ENCODE measurements at places on chromosomes 7 and 10.

DNA sequence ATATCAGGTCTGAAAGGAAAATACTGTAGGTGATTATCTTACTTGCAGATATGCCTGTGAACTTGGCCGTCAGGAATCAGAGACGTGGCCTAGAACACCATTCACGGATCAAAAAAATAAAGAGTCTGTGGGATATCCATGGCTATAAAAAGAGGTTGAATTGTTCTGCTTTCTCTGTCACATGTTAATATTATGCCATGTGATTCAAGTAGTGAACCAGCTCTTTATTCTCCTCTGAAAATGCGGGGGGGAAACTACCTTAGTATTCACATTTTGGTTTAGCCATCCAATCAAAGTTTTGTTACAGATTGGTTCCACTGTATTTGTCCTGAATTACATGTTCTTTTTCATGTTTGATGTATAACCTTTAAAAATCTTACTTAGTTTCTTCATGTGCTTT, 120.5 kb downstream of the CCNY start:
- no peak for DNase-seq

DNA sequence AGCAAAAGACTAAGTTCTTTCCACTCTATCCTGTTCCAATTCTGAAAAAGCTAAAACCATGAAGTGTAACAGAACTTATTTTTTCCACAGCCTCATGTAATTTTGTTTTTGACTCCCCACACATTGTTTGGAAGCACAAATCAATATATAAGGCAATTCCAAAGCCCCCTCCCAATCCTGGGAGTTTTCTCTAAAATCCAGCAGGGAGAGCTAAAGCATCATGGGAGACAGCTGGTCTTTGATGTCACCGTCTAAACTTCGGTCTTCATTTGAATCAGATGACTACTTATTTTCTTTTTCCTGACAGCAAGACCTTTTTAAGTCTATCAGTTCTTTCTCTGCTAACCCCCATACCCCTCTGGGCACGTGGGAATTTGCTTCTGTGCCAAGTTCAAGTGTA, 33.3 kb upstream of the PON1 start:
- DNase-seq: no peak

DNA sequence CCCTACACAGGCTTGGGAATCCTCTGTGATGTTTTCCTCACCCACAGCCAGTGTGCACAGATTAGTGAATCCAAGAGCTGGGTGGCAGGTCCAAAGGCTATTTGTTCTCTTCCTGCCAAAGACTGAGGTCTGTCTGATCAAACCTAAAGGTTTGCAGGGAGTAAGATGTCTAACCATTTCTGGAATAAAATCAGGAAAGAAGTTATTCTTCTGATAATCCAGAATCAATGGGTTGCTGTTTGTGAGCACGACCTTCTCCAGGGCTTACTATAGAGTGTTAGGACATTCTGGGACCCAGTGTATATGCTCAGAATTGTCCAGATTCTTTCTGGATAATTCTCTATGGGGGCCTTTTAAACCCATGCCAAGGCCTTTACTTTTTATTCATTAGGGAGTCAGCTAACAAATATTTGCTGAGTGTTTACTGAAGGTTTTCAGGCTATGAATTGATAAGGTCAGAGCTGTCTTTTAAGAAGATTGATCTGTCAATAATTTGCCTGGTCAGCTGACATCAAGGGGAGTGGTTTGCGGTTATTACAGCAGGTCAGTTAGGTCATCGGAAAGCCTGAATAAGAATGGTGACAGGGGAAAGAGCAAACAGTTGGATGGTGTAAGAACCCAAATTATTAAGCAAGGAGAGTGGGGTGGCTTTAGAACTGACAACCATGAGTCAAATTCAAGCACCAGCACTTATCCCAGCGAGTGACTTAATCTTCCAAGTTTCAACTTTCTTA, 7.5 kb upstream of the TECTB start:
- DNase-seq: no peak

GRCh38 chr10:28295336-28295735, 7.5 kb downstream of the MPP7 start:
- no peak for DNase-seq

DNA sequence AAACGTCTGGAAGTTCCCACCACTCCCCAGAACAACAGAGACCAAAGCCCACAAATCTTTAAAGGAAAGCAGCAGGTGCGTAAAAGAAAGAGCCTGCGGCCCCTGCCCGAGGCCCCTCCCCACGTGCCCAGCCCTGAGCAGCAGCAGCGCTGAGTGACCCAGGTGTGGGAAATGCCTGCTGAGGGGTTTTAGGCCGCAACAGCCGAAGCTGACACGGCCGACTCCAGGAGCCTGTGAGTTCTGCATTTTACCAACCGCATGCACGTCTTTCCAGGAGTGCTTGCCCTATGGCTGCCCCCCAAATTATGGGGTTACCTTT, 1.6 kb upstream of the KNDC1 start:
- DNase-seq: no peak

- no peak for DNase-seq
Measured at GRCh38 chr10:69142983-69143382, 19.0 kb downstream of the VPS26A start.

DNA sequence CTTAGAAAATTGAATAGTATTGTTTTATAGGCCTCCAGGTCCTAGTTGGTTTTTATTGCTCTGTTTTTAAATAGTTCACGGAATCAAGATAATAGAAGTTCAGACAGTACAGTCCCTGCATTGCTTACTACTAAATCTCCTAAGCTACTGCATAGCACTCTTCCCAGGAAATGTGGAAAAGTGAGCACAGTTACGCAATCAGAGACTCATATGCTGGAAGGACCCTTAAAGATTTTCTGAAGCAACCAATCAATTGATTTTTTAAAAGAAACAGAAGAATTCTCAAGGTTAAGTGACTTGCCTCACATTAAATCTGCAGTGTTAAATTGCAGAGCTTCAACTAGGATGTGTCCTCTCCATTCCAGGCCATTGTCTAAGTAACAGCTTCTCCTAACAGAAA, 23.1 kb upstream of the DIP2C start:
- no peak for DNase-seq

GRCh38 chr10:44780426-44780825, 130.7 kb upstream of the TMEM72 start:
- DNase-seq: no peak

- DNase-seq: no peak
Measured at GRCh38 chr7:139629392-139630082, 106.1 kb downstream of the CLEC2L start.

GRCh38 chr10:10513067-10513466, 504.6 kb upstream of the CELF2 start:
- DNase-seq: no peak

DNA sequence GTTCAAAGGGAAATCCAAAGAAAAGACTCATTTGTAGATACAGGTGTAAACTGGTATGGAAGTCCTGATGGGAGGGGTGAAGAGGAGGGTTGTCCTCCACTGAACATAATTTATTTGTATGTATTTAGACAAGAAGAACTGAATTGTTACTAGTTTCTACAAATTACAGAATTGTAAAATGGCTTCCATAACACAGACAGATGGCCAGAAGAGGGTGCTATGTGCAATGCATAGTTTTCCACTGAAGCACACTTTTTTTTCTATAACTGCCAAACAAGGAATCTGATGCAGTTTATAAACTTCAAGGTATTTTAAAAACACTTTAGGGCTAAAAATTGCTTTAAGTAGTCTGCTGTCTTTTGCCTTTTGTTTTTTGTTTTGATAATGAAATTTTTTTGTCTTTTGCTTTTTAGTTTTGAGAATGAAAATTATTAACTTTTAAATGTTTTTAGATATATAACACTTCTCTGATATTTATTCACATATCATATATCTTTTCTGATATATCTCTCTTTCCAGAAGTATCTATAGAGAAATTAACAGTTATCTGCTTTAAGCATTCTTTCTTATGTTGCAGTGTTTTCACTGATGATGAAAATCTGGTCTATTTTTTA, 58.5 kb downstream of the PHYHIPL start:
- peak; percentile 24 for DNase-seq

DNA sequence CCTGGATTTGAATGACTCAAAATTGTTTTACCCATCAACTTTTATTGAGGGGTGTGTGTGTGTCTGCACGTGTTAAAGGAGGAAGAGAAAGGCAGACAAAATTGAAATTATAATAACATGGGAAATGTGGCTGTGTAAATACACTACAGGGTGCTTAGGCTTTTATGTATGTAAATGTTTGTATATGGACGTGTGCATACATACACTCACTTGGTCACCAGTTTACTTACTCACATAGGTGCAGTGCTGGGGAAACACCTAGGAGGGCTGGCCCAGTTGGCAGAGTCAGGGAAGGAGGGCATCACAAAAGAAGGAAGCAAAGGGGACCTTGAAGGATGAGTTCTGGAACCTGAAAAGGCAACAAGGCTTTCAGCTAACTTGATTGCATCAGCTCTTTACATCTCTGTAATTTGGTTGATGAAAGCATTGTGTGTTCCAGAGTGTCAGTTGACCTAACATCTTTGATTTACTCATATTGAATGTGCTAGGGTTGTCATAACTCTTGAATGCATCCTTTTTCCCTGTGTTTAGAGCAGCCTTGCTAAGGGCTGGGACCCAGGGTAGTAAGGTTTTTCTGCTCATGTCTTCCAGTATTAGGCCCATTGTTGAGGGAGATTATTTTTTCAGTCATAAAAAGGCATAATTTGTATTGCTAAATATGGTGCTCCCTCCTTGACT, 10.2 kb downstream of the WDR11 start:
- DNase-seq: no peak

DNA sequence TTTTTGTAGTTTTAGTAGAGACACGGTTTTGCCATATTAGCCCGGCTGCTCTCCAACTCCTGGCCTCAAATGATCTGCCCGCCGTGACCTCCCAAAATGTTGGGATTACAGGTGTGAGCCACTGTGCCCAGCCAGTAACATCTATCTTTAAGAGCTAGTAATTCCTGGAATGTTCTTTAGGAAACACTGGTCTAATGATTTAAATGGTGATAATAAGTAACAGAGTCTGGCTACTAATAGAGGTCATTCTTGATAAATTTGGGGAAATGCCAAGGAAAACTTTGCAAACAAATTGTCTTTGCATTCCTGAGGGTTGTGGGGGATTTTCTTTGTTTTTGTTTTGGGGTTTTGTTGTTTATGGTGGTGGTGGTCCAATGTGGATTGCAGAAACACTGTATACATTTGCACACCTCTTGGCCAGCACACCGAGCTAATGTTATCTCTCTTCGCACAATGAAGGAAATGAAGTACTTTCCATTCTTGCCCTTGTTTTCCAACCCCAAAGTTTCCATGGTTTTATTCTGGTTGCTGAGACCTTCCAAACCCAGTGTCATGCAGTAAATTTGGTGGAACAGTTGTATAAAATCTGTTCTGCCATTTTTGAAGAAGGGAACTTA, 51.3 kb upstream of the WIPF3 start:
- no peak for DNase-seq

- no peak for DNase-seq
Measured at GRCh38 chr7:18940593-18941134, 176.8 kb downstream of the TWIST1 start.

DNA sequence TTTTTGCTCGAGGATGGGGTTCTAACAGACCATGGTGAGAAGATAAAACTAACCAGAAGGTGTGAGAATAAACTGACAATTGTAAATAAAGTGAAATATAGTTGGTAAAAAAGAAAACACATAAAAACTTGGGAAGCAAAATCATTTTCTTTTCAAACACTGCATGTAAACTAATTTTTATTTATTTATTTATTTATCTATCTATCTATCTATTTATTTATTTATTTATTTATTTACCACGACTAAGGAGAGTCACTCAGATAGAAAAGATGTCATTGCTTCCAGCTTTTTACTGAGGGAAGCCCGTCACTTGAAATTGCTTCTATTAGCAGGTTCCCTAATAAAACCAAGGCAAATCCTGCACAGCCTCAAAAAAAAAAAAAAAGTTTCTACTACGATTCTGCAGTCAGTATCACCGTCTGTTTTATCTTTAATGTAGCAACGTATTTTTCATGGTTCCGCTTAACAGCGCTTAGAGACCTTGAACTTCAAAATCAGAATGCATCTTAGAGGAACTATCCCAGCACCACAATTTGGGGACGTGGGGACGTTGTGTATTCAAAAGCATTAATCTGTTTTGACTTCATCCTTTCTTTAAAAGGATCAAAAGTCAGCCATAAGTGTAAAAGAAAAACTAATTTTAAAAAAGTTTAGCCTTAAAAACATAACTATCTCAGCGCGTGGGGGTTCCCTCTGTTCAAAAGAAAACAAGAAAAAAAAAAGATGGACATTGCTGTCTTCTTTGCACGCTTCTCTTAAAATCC, 33.3 kb upstream of the EBLN1 start:
- DNase-seq: no peak

GRCh38 chr7:139626817-139627216, 103.3 kb downstream of the CLEC2L start:
- DNase-seq: no peak

DNA sequence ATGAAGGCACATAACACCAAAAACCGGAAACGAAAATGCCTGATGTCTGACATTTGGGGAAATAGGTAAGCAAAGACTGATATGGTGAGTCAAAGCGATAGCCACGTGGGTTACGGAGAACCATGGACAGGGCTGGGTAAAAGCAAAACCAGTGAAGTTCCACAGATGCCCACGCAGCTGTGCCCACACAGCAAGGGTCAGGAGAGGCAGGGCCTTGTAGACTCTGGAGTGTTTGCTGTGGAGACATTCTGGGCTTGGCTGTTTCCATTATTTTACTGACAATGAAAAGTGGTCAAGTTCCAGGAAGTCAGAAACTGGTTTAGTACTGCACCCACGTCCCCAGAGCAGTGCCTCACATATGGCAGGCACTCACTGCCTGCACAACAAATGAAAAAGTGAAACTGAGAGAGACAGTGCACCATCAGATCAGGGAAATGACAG, 148.7 kb downstream of the ZMYND11 start:
- DNase-seq: no peak

DNA sequence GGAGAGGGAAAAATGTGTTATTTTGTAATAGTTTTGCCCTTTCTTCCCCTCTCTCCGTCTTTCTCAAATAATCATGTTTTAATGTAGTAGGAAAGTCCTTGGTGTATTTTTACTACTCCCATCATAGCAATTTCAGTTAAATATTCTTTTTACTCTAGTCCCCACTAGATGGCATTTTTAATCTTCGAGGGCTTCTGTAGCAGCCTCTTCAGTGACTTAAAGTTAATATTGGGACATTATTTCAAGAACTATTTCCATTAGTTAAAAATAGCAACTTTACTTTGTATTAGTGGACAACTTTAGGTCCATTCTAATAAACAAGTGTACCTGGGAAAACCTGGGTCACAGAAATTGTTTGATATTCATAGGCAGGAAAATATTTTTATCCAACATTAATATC, 23.0 kb downstream of the EDRF1 start:
- no peak for DNase-seq

All from NCI-H2081 (cell line).